SK-N-MC (cell line): ENCODE measurements at places on chromosomes 12 and 14.

DNA sequence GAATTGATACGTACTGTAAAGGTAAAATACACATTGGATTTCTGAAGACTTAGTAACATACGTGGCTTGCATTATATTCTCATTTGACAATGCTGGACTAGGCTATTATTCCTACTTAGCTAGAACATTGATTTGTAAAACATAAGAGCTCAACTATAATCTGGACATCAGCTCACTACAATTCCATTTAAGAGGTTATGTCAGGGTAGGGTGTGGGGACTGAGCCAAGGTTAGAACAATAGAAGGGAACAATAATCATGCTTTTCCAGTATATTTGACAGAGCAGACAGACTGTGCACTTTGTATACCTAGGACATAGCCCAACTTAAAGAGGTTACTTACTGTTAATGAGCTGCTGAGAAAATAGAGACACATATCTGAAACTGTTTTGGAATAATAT is 10.8 kb downstream of the ZCRB1 start:
- DNase-seq, result no peak

- no peak for DNase-seq
These were observed 627 bp downstream of the TESC start for GRCh38 chr12:117098361-117099217.

DNA sequence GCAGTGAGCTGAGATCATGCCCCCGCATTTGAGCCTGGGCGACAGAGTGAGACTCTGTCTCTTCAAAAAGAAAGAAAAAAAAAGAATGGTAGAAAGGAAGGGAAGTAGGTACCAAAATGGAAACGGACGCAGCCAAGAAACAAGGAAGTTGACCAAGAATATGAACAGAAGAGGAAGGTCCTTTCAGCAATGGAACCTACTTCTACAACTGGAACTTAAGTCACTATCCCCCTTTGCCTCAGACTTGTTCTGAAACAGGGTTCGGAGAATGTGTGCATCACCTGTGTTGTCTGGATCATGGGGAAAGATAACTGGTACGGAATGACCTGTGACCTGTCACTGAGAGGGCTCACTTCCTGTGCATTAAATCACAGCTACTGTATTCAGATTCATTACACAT is 43.9 kb upstream of the RNASE1 start:
- DNase-seq, result no peak

DNA sequence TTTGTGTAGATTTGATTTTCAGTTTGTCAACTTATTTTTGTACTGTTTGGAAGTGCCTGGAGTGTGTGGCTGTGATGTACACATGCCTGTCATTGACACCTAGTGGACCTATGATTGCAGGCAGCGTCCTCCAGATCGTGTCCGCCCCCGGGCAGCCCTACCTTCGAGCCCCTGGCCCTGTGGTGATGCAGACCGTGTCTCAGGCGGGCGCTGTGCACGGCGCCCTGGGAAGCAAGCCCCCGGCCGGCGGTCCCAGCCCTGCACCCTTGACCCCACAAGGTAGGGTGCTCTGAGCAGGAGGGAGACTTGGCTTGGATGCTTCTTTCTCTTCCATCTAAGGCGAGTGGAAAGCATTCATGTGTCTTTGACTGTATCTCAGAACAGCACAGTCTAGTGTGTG is 75.8 kb downstream of the EP400 start:
- no peak for DNase-seq

DNA sequence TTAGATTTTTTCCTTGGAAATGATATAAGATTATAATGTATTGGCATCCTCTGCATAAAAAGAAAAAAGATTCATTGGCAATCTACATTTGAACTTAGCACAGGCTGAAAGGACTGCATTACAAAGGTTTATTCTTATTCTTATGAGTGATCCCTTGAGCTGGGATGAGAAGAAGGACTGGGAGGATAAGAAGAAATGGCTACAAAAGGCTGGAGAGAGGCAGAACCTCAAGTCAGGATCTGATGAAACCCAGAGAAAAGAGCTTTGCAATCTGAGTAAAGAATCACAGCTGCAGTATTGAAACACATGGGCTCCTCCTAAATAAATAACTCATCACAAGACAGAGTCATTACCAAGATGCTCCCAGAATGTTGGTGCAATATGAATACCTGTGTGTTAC is 1635.4 kb upstream of the FLRT2 start:
- no peak for DNase-seq
